Activated T-helper 1 cell treated with anti-CD3 and anti-CD28 coated beads, Interleukin-2, amount 50 U/mL, for 16 hours (primary cell): ENCODE measurements at places on chromosomes 11 and 22.

GRCh38 chr11:58047818-58048217, 17.1 kb downstream of the OR6Q1 start:
- no peak for DNase-seq

- DNase-seq: no peak
These were observed 237.5 kb upstream of the CCDC90B start for GRCh38 chr11:83523676-83524075.

DNA sequence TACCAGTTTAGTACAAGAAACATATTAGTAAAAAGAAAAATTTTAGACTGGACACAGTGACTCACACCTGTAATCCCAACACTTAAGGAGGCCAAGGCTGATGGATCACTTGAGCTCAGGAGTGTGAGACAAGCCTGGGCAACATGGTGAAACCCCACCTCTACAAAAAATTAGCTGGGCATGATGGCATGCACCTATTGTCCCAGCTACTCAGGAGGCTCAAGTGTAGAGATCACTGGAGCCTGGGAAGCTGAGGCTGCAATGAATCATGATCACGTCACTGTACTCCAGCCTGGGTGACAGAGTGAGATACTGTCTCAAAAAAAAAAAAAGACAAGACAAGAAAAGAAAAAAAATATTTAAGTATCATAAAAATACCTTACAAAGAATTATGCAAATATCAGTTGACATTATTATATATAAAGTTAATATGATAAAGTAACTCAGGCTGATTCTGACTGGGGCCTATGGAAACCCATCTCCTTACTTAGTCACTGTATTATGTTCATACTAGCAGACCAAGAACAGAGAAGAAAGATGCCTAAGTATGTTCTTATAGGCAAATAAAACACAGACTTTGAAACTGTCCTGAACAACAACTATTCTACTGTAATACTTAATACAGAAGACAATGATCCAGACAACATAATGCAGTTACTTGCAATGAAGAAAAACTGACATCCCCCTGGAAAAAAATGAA, 27.3 kb downstream of the FAM168A start:
- DNase-seq: no peak

DNA sequence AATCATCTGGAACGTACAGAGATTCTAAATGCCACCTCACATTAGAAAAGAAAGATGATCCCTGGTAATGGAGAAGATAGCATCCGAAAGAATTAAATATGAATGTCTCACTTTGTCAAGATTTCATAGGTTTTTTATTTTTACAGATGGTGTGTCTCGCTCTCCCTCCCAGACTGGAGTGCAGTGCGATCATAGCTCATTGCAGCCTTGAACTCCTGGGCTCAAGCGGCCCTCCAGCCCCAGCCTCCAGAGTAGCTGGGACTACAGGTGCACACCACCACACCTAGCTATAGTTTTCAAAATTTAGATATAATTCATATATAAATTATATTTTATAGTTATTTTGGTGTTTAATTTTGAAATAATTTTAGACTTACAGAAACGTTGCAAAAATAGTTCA, 16.7 kb upstream of the SMTN start:
- no peak for DNase-seq

DNA sequence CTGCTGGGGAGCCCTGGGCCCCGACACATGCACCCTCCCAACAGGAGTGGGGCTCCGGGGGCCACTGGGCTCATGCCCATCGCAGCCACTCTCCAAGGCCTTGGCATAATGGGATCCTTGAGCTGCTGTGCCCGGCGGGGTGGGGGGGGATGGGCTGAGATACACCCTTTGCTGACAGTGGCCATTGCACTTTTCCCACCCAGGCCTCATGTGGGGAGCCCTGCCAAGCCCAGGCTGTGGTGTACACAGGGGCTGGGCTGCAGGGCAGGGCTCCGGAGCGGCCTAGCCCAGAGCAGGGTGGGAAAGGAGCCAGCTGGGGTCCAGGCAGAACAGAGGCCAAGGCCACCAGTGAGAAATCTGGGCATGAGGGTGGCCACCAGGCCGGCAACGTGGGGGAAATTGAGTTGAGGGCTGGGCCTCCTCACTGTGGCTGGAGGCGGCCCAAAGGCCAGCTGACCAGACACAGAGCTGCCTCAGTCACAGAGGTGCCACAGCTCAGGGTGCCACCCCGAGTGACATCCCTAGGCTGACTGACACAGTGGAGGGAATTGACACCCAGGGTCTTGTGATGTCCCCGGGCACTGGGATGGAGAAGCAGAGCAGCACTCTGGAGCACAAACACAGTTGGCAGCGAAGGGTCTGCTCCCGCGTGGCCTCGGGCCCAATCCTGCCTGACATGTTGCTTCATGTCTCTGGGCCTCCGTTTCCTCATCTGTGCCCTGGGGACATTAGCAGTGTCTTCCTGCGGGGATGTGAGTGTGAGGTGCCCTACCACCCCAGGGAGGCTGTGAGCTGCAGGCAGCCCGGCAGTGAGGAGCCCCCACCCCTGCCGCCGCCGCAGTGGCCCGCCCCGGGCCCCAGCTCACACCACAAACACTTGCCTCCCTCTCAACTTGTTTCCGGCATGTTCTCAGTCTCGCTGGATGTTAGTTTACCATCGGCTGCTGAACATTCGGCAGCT, 30.4 kb downstream of the RTN4R start:
- peak; percentile 12 for DNase-seq
